Frontal cortex (tissue), 4 donors: ENCODE measurements at places on chromosomes 5 and 9. TPM values are rescaled to one million over a fixed set of nuclear protein-coding genes. Genes with fewer than 3 reads are reported as not detected.

ADAMTSL2 gene
- 2.4 TPM for total RNA-seq

LHX3 gene
- total RNA-seq = not detected

ANKRD31 gene
- 0.82 TPM for total RNA-seq

ADAMTS2 gene
- 3.3 TPM for total RNA-seq

RASGRF2 gene
- 12.2 TPM for total RNA-seq

PCDHGA5 gene
- 5.7 TPM for total RNA-seq

C9 gene
- total RNA-seq = under 0.01 TPM

PAEP gene
- total RNA-seq = not detected

MARVELD2 gene
- 0.41 TPM for total RNA-seq

ADAMTS12 gene
- 1.2 TPM for total RNA-seq

MTAP gene
- total RNA-seq = 16.3 TPM

ACOT12 gene
- total RNA-seq = 1.6 TPM

ZNF354B gene
- total RNA-seq = 29.8 TPM

DAB2IP gene
- 12.6 TPM for total RNA-seq

SHOC1 gene
- not detected for total RNA-seq

TAF1L gene
- under 0.01 TPM for total RNA-seq

CYLC2 gene
- total RNA-seq = not detected

OR13C9 gene
- not detected for total RNA-seq
